ENCODE measurements at places on chromosomes 6 and 20.

- no peak for DNase-seq
Observed at GRCh38 chr6:15287670-15288375, 42.0 kb downstream of the JARID2 start.

- DNase-seq, result no peak
Observed at GRCh38 chr6:133939778-133940667, 13.0 kb upstream of the TBPL1 start.

- DNase-seq, result peak; percentile 89
Observed at GRCh38 chr20:47150403-47151152, 205.9 kb downstream of the ZMYND8 start.

GRCh38 chr20:46558511-46558959, 8.1 kb upstream of the OCSTAMP start:
- peak; percentile 69 for DNase-seq

GRCh38 chr20:12058216-12058615, 140.5 kb downstream of the BTBD3 start:
- DNase-seq, result no peak

DNA sequence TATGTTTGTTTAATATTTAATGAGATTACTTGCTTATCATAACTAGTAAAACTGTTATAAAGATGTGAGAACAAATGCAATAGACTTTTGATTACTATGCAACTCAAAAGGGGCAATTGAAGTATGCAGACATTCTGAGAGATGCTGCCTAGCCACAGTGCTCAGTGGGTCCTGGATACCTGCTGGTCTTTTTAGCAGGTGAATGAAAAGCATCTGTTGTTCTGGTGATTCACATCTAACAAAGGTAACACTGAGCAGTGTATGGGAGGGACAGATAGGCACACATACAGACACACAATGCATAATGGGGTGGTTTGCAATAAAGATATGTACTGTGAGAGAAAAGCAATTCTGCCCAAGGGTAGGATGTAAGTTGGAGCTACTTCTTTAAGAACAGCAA, 46.9 kb downstream of the OGFRL1 start:
- DNase-seq, result no peak

Measured in GM03348 (cell line).